ENCODE measurements at places on chromosomes 2 and 18.

GRCh38 chr18:48655508-48655907 lies 116.7 kb downstream of the CTIF start:
- DNase-seq, result no peak

DNA sequence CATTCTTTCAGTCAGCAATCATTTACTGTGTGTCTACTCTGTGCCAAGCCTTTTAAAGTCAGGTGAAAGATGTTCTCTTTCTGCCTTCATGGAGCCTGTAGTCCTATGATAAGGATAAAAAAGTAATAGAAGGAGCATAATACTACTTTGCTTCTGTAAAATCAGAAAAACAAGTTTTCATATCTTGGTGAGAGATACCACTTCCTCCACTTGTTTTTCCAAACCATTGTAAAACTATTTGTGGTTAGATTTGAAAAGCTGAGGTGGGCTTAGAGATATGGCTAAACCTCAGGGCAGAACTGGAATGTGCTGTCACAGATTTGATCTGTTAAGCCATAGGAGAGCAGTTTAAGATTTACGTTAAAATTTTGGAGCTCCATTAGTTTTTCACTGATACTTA lies 104.7 kb upstream of the FAM117B start:
- DNase-seq, result no peak

DNA sequence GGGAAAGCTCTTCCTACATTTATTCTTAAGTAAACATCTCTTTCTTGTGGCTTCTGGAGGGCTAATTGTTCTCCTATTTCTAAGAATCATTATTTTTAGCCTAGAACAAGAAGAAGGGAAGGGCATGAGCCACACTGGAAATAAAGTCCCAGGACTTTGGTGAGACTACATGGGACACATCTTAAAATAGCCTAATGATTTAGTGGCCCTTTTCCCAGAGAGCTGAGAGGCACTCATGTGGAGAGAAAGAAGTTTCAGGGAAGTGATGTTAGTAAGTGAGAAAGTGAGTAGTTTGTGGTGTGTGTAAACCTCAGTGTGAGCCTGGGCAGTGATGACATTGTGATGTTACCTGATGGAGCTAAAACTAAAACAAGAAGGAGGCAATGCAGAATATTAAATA lies 14.6 kb downstream of the ITGA4 start:
- DNase-seq, result no peak

GRCh38 chr18:44035554-44035953 lies 645.1 kb upstream of the SETBP1 start:
- DNase-seq, result no peak

DNA sequence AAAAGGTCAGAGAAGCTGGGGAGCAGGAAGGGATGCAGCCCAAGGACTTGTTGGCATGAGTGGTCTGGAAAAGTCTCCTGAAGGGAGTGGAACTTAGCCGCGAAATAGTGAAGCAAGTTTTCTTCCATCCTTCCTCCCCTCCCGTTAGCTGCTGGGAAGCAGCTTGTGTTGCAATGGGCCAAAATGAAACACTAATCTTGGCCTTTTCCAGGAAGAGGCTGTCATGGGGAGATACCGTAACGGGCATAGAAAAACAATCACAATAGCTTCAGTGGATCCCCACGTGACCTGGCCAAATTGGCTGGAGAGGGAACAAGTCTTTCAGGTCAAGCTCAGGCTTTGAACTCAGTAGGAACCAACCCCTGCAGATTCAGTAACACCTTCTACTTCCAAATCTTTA lies 49.3 kb downstream of the SEMA4F start:
- DNase-seq, result no peak

DNA sequence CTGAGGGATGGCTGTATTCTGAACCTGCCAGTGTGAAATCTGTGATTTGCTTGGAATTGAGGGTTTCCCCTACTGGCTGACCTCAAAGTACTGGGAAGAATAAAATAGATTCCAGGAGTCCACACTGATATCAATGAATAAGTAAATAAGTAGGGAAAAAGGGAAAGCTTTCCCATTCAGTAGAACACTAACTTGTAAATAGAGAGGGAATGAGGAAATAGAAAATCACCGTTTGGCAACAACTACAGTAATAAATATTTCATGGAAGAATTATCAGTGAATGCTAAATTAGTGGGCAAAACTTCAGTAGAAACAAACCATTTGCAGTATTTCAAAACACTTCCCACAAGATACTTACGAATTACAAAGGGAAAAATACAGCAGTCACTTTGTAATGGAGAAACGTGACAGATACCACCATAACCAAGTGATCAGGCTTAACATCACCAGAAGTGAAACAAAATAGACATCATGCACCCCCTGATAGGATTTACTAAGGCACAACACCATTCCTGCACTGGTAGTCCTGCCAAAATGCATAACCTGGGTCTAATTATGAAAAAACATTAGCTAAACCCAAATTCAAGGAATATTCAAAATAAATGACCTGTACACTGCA lies 88.5 kb downstream of the ICA1L start:
- DNase-seq, result no peak

- DNase-seq, result no peak
Observed at GRCh38 chr2:133433455-133434451, 134.5 kb downstream of the NCKAP5 start.

- no peak for DNase-seq
Observed at GRCh38 chr2:140248623-140249022, 1468.4 kb upstream of the NXPH2 start.

GRCh38 chr18:56803051-56803450 lies 151.9 kb downstream of the WDR7 start:
- DNase-seq, result no peak
